ENCODE measurements at places on chromosomes 7 and 10. TPM values are rescaled to one million over a fixed set of nuclear protein-coding genes. Genes with fewer than 3 reads are reported as not detected.

GRCh38 chr10:120559800-120560199, 102.8 kb downstream of the PLPP4 start:
- DNase-seq: no peak

- DNase-seq: peak; percentile 62
Measured at GRCh38 chr7:50266635-50267386, 37.7 kb upstream of the IKZF1 start.

FAM25C gene
- total RNA-seq: not detected

PRXL2A gene
- total RNA-seq: 47.0 TPM

DNA sequence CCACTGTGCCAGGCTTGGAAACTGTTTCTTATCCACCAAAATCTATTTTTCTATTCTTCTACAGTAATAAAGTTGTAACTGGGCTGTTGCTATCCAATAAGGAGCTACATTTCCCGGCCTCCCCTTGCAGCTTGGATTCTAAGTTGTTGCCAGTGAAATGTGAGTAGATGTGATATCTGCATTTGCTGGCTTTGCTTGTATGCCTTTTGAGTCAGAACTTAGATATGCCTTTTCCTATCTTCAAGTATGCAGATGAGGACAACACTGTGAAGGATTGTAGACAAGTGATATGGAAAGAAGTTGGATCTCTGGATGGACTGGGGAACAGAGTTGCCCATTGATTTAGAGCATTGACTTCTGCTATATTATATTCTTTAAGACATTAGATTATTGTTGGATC, 236.9 kb downstream of the REEP3 start:
- no peak for DNase-seq

GRCh38 chr10:25530306-25530705, 355.5 kb downstream of the GPR158 start:
- no peak for DNase-seq

C10orf53 gene
- not detected for total RNA-seq
